ENCODE measurements at places on chromosomes 2 and 18.

- no peak overlapping the region for H3K27ac ChIP-seq
- DNase-seq = no peak
- no peaks in the 10 kb centered on the region for H3K27me3 ChIP-seq
- H3K4me1 ChIP-seq = peaks cover 38% of the 10 kb centered on the region
- peaks cover 4% of the 10 kb centered on the region for H3K36me3 ChIP-seq
- no peak overlapping the region for H3K4me3 ChIP-seq
Observed at GRCh38 chr2:204669382-204669781, 124.1 kb downstream of the PARD3B start.

DNA sequence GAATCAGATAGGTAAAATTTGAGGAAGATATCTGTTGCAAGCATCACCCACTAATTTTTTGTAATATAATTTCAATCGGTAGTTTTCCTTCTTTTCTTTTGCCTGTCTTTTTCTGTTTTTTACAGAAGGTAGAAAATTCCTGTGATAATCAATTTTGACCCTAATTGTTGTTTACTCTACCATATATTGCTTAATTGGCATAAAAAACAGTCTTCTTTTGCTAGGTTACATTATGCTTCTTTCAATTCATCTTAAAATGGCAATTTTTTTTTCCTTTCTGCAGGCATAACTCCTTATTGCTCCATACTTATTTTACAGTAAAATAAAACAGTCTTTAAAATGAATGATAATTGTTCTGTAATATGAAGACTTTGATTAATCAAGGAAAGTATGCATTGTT is 286.2 kb upstream of the LRP1B start:
- H3K4me3 ChIP-seq = no peak overlapping the region
- H3K27ac ChIP-seq = no peak overlapping the region
- no peaks in the 10 kb centered on the region for H3K36me3 ChIP-seq
- no peak for DNase-seq
- no peaks in the 10 kb centered on the region for H3K27me3 ChIP-seq
- no peaks in the 10 kb centered on the region for H3K4me1 ChIP-seq

DNA sequence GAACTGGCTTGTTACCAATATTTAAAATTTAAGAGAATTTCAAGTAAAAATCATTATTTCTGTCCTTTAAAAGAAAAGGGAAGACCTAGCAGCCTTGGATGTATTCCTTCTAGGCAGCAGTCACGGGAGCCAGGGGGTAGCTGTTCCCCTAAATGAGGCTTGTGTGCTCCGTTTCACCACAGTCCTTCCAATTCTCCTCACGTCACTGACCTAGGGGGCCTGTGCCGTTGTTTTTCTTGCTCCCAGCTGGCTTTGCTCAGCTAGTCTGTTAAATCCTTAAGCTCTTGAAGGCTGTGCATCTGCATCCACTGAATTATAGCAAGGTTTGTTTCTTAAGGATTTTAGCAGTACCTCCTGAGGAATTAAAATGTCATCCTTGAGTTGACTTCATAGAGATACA is 9.9 kb downstream of the KLHL23 start:
- H3K4me3 ChIP-seq = no peak overlapping the region
- peaks cover 28% of the 10 kb centered on the region for H3K36me3 ChIP-seq
- H3K27ac ChIP-seq = no peak overlapping the region
- H3K27me3 ChIP-seq = no peaks in the 10 kb centered on the region
- H3K4me1 ChIP-seq = peaks cover 7% of the 10 kb centered on the region

DNA sequence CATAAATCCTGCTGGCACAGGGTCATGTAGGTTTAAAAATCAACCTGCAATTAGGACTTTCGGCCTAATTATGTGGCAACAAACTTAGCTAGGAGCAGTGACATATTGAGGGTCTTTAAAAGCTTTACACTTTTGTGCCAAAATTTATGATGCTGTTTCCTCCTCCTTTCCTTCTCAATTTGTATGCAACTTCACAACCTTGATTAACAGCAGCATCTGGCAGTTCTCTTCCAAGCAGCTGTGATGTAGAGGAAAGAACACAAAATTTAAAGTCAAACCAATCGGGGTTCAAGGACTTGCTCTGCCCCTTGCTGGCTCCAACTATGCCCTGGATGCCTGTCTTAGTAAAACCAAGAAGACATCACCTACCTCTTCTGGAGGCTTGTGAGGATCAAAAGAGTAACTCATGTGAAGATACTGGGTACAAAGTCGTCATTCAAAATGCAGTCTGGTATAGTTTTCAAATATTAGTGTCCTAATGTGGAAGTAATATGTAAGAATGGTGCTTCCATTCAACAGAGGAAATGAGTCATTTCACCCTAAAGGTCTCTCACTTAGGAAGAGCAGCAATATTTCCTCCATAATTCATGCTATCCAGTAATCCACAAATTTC is 94.7 kb downstream of the ANKRD44 start:
- peaks cover 15% of the 10 kb centered on the region for H3K4me1 ChIP-seq
- no peaks in the 10 kb centered on the region for H3K36me3 ChIP-seq
- H3K27me3 ChIP-seq = peaks cover 6% of the 10 kb centered on the region
- DNase-seq = no peak

- peaks cover 26% of the 10 kb centered on the region for H3K4me1 ChIP-seq
- H3K27me3 ChIP-seq = peaks cover 43% of the 10 kb centered on the region
- no peak overlapping the region for H3K4me3 ChIP-seq
- peak; percentile 28 for DNase-seq
Observed at GRCh38 chr2:239008677-239009588, 161.0 kb downstream of the TWIST2 start.

DNA sequence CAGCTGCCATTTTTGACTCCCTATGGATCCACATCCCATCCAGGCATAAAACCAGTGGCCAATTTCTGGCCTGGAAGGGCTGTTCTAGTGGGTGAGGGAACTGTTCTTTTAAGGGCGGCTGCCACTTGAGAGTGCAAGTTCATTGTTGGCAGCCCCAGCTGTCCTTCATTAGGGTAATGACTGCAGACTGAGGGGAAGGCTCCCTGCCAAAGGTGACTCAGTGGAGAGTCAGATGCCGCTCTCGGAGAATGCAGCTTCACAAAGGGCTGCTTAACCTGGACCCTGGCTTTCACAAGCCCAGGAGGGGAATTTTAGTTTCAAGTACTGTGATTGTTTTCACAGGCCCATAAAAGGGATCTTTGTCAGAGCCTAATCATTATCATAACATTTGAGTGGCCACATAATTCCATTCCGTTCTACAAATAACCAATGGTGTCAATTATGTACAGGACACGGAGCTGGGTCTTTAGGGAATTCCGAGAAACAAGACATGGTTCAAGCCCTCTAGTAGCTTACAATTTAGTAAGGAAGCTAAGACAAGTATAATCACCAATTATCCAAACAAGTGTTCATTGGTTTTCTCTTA is 235.7 kb downstream of the CDCA7 start:
- H3K36me3 ChIP-seq = peaks cover 6% of the 10 kb centered on the region
- peaks cover 1% of the 10 kb centered on the region for H3K4me1 ChIP-seq
- DNase-seq = no peak
- H3K4me3 ChIP-seq = no peak overlapping the region
- H3K27me3 ChIP-seq = no peaks in the 10 kb centered on the region

Data from mesothelial cell of epicardium (in vitro differentiated cells).